ENCODE measurements at places on chromosomes 5 and 9. TPM values are rescaled to one million over a fixed set of nuclear protein-coding genes. Genes with fewer than 3 reads are reported as not detected.

Gene FCN1
- not detected for total RNA-seq

Gene WDR38
- total RNA-seq: not detected

Gene PDGFRB
- 58.3 TPM for total RNA-seq

Gene PARP8
- 18.0 TPM for total RNA-seq

Gene SPINK1
- total RNA-seq: not detected

Gene CCL28
- total RNA-seq: 0.57 TPM

Gene ARID3C
- not detected for total RNA-seq

Gene NUTM2G
- not detected for total RNA-seq

Gene SH3GL2
- not detected for total RNA-seq

Gene C9
- not detected for total RNA-seq

Gene PRUNE2
- total RNA-seq: not detected

Gene EXOSC2
- total RNA-seq: 109 TPM
